ENCODE measurements at places on chromosomes 3 and 15.

GRCh38 chr3:194871143-194871863 lies 185.6 kb downstream of the FAM43A start:
- DNase-seq: peak; percentile 33

DNA sequence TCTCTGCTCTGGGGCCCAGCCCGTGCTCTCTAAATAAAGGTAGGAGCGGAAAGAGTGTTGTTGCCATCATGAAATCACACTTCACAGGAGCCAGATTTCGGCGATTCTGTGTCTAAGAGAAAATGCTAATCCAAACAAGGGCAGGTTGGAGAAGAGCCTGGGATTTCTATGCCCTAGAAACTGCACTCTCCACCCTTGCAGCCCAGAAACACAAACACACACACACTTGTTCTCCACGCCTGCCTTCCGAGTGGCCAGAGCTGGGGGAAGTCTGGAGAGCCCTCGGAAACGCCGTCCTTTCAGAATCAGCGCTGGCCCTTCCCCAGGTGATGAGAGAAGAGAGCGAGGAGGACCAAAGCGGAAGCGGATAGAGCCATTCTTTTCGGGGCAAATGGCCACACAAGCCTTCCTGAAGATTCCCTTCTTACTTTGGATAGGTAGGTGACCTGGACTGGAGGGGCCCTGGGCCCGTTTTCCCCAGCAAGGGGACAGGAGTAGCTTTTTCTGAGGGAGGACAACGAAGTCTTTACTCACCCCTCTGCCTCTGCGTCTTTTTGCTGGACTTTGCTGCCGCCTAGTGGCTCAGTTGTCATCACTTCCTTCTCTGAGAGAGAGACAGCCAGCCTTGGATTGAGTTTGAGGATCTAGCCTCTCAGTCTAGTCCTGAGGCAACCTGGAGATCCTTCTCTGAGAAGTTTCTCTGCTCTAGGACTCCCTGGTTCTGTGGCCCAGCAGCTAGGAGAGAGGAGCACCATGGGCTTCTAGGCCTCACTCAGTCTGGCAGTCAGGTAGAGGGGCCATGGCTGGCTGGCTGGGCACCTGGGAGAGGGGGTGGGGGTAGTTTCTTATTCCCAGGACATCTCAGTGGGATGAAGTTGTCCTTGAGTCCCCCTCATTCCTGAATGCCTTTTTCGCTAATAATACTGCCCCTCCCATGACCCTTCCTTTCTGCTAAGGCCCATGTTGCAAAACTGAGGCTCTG lies 37.7 kb downstream of the SENP8 start:
- DNase-seq: peak; percentile 79

DNA sequence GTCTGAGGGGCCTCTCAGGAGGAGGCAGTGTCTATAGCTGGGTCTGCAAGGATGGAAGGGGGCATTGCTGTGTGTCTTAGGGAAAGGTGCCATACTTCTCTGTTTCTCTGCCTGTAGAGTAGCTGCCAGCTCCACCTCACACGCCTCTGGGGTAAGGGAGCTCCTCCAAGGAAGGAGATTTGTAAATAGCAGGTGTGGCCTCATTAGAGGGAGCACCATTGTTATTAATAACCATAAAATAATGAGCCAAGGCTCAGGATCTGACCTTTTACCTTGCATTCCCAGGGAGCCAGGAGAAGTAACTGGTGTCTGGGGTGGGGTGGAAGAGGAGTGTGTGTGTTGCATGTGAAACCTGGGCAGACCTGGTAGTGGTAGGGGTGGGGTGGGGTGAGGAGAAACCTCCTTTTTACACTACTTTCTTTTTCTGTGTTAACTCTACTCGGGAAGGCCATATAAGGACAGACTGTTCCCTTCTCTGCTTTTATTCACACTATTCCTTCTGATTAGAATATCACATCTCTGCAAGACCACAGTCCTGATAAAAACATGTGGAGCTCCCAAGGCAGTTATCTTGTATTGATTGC lies 2.2 kb upstream of the C15orf39 start:
- DNase-seq: no peak

DNA sequence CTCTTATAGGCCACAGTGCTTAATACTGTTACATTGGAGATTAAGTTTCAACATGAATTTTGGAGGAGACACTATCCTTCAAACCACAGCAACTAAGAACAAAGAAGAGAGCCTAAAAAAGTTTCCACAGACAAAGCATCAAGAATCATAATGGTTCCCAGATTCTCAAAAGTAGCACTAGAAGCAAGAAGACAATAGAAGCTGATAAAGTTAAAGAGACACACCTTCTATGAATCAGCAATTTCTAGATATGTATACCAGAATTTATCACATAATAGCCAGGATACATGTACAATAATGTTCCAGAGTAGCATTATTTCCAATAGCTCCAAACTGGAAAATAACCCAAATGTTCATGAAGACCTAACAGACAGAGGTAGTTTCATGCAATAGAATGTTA lies 12.2 kb downstream of the NKIRAS1 start:
- DNase-seq: no peak

DNA sequence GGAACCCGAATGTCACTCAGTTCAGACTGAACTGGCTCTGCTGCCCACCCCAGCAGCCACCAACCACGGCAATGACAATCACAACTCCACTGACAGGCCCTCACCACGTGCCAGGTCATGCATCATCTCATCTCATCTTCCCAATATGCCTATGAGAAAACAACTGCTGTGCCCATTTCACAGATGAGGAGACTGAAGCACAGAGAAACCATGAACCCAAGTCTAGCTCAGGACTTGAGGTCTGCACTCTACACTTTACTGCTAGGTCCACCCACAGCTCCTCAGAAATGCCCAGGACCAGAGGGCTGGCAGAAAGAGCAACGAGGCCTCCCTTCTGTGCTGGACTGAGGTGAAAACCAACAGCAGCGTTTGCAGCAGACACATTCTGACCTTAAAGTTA lies 99.2 kb upstream of the LINGO1 start:
- no peak for DNase-seq

- DNase-seq: no peak
These were observed 32.6 kb downstream of the UBE3A start for GRCh38 chr15:25406261-25406660.

DNA sequence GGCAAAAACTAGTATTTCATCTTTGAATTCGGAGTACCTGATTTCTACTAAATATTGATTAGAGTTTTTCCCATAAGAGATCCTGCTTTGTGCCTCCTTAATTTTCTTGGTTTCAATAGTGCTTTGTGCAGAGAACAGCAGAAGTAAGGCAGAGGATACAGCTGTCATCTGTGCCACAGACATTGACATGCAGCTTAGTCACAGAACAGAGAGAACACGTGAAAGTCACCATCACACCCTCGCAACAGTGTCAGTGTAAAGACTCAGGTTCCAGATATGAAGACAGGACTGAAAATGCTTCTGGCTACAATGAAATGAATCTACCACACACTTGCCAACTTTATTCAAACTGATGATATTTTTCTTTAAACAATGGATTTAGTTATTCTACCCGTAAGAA lies 942.8 kb upstream of the CFAP20DC start:
- no peak for DNase-seq

DNA sequence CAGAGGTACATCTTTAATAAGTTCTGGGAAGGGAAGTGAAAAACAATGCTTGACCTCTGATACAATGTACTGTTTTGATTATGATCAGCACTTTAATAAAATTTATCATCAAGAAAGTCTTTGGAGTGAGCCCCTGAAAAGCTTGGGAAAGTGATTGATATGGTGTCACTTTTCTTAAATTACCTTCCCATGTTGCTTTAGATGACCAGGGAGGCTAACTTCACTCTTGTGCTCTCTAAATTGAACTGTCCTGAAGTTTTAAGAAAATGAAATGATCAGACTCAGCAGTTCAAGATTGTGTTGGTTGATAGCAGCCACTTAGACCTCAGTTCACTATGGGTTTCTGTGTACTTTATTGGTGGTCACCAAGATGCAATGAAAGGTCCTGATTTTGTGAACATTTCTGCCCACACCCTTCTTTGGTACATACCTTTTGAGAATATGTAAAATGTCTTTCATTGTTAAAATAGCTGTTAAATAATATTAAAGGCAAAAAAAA lies 15.7 kb downstream of the TGFBR2 start:
- no peak for DNase-seq

- DNase-seq: no peak
These were observed 25.1 kb upstream of the CTNNB1 start for GRCh38 chr3:41173926-41174885.

DNA sequence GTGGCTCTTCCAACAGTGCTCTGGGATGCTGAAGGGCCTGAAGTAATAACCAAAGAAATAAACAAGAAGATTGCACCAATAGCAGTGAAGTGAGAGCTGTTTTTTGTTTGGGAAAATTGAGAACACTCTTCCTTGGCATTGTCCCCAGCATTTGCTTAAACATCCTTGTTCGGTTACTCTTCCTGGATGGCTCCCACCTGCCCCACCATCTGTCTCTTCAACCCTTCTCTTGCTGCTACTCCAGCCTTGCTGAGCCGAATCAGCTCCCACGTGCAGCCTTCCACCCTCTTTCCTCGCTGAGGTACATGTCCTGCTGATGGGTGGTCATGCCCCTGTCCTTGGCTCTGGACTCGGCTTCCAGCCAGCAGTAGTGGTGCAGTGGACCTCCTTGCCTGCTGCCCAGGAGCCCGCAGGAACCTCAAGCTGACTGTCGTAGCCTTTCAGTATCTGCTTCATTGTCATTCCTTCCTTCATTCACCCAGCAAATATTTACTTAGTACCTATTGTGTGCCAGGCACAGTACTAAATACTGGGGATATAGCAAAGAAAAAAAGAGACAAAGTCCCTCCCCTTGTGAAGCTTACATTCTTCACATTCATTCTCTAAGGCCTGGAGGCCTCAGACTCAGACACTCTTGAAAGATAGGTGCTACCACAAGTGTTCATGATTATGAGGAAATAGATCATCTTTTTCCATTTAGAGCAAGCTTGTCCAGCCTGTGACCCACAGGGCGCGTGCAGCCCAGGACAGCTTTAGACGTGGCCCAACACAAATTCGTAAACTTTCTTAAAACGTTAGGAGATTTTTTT lies 17.1 kb upstream of the VILL start:
- DNase-seq: no peak

DNA sequence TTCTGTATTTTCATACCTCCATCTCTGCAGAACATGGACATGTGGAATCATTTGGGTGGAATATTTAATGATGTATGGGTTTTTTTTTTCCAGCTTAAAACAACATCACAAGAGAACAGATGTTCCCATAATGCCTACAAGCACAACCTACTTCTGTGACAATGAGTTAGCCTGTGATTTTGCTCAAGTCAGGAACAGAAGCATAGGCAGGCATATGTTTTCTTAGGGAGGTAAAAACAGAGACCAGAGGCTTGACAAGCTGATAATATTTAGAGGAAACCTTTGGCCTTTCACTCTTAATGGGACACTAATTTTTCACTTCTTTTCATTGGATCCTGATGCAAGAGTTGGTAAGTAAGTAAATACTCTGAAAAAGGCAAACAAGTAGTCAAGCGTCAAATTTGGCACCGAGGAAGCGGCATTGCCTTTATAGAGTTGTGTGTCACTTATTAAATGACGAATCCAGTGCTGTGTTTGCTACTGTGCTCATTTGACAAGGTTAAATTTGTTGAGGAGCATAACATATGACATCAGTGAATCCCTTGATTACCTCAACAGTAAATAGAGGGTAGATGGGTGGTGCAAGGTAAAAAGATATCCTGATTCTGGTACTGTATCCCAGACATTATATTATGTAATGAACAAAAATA lies 66.7 kb upstream of the RBMS3 start:
- DNase-seq: no peak

DNA sequence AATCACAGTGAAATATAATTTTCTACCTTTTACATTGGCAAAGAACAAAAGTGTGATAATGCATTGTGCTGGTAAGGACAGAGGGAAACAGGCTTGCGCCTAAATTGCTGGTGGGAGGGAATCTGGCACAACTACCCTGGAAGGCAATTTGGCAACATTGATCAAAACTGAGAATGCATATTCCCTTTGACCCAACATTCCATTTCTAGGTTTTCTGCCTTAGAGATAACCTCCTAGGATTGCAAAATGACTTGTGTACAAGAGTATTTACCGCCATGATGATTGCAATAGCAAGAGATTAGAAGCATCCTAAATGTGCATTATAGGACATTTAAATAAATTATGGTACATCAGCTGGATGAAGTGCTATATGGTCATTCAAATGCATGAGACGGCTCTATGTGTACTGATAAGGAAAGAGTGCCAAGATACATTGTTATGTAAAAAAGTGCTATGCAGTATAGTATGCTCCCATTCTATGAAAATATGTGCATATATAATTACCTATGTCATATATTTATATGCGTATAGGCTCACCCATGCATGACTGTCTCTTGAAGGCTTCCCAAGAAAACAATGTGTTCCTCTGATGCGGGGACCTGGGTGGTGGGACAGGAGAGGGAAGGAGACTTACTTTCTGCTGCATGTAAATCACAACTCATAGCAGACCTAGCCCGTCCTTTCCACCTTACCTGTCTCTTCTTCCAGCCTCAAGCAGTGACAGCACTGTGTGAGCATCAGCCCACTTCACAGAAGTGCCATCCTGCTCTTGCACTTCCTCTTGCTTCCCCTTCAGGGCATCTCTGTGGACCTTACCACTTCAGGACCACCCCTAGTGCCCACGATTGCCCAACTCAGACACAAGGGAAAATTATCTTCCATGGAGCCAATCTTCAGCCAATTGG lies 249.9 kb upstream of the TLE3 start:
- no peak for DNase-seq

DNA sequence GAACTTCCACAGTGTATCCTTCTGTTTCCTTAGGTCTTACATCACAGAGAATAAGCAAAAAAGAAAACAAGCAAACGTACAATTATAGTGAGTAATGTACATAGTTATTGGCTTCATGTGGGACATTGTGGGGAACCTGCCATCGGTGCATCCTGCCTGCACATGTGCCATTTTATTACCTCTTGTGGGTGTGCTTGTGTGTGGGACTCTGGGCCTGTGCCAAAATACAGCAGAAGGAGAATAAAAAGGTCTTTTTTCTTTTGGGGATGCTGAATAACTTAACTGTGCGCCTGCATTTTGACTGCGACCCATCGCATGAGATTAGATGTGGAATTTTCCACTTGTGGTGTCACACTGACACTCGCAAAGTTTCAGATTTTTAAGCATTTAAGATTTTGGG lies 169.6 kb upstream of the DCBLD2 start:
- DNase-seq: no peak

DNA sequence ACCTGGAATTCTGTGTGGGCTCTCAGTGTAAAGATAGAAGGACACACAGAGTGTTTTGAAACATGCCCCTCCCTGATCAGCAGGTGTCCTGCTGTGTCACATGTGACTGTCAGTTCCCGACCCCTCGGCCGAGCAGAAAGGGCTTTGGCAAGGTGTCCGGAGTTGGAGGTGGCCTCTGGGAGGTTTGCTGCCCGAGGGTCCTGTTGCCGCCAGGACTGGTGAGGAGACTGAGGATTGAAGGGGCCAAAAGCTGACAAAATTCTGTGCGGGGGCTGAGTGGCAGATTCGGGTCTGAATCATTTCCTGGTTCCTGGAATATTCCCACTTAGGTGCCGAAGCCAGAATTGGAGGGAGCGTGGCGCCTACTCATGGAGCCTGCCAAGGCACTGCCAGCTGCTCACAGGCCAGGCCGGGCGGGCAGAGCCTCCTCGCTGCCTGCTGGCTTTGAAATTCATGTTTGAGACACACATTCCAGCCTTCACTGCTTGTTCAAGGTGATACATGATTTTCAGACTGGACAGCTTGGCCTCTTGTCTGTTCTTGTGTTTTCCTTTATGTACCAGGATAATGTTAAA lies 83.8 kb downstream of the APBA2 start:
- DNase-seq: no peak
